HT1080 (cell line): ENCODE measurements at places on chromosomes 3 and 15.

- DNase-seq: peak; percentile 44
Observed at GRCh38 chr3:134652409-134652831, 1.6 kb upstream of the KY start.

DNA sequence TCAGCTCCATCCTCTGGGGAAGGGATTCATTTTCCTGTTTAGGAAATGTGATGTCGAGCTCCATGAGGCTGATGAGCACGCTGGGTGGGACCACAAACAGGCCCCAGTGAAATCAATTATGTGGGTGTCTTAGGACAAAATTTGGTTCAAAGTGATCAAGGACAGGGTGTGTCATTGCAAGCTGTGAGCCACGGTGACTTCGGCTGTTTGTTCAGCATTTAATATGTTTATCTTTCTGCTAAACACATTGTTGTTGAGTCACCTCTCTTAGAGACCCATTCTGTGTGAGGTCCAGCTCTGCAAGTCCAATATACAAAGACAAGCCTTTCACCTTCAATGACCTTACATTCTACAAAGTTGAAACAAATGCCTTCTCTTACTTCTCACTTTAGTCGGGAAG is 41.3 kb downstream of the SSR3 start:
- no peak for DNase-seq

DNA sequence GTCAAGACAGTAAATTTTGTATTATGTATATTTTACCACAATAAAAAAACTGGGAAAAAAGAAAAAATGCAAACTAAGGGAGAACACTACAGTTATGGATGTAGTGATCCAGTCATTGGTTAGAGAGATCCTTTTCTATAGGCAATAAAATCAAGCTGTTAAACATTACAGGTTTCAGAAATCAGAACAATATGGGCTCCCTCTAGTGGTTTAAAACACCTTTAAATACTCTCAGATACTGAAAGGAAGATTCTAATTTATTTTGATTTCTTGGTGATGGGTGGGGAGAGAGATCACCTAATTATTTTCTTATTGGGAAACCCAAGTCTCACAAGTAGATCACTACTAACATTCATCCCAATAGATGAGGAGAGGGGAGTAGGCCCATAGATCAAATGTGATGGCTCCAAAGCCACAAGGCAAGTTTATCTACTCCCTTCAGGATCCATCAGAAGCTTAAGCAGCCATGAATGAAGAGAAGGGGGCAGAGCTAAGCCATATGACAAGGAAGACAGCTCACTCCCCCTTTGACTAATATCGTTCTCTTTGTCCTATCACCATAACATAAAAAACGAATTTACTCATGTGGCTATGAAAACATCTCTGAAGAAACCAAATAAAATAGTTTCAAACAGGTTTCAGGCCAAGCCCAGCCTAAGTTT is 118.6 kb downstream of the ANO10 start:
- DNase-seq: peak; percentile 28

GRCh38 chr3:164030194-164030593 is 1048.1 kb downstream of the SI start:
- DNase-seq: no peak

GRCh38 chr3:39971559-39972031 is 162.2 kb downstream of the MYRIP start:
- no peak for DNase-seq

- peak; percentile 35 for DNase-seq
Observed at GRCh38 chr3:192675958-192676649, 51.2 kb downstream of the FGF12 start.

DNA sequence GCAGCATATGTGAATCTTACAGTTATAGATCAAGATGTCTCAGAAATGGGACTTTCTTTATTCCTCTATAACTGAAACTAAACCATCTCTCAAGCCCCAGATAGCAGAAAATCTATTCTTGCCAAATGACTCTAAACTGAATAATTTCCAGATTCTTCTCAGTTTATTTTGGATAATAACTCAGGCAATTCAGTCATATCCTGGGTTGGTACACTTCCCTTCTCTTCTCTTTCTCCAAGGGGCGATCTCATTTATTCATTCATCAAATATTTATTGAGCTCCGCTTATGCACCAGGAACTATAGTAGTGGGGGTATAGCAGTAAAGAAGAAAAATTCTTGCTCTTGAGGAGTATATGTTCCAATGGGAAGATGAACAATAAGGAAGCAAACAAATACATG is 13.5 kb upstream of the PCOLCE2 start:
- no peak for DNase-seq

GRCh38 chr3:110430146-110430545 is 641.5 kb upstream of the NECTIN3 start:
- DNase-seq: no peak

DNA sequence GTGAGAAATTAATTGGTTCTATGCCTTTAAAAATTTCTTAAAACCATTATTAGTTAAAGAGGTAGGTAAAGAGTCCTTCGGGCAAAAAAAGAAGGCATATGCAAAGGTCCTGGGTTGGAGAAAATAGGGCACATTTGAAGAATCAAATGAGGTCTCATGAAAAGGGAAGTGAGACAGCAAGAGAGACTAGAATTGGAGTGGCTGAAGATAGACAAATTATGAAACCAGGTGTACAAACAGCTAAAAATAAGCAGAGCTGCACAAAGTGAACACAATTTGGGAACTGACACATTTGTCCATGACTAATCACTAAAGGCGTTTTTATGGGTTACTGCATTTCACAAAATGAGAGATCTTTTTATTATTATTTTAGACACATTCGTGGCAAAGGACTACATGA is 581.2 kb downstream of the PYDC2 start:
- no peak for DNase-seq

DNA sequence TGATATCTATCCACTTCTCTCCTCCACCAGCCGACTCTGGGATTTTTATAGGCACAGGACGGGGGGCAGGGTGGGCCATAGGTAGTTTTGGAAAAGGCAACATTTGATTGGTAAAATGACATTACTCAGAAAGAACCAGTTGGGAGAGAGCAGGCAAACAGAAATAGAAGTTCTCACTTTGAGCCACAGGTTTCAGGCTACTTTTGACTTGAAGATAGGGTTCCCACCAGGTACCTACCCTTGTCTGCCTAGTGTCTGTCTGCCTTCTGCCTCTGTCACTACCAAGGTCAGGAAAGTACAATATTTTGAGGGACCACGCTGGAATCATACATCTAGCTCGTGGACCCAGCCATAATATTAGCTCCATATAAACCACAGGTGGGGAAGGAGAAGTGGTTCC is 412.9 kb upstream of the GRM7 start:
- DNase-seq: no peak

GRCh38 chr3:43922374-43922773 is 231.6 kb downstream of the ABHD5 start:
- DNase-seq: no peak

DNA sequence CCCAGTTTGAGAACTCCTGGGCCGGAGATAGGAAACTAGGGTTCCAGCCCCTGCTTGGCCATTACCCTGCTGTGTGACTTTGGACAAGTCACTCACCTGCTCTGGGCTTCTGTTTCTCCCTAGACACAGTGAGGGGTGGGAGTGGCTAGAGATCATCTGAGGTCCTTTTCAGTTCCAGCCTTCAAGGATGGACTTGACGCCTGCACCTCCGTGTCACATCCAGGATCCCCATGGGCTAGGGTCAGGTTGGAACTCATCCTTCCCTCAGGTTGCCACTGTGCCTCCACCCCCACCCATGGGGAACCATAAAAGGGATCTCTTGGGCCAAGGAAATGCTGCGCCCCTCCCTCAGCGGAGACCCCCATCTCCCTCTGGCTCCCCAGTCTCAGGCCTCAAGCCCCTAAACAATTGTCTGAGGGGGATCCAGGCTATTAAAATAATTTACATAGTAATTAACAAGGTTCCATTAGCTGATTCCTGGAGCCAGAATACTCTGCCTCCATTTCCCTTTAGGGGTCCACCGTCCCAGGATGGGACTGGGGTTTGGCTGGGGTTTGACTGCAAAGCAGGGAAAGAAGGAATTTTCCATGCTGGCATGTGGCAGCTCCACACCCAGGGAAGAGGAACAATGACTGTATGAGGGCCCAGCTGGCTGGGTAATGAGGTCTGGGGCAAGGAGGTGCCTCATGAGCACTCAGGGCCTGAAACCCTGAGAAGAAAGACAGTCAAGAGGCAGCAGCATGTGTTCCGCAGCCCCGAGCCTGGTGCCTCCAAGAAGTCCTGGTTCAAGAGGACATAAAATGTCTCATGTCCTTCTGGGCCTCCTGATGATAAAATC is 177.7 kb downstream of the SMAD6 start:
- no peak for DNase-seq

DNA sequence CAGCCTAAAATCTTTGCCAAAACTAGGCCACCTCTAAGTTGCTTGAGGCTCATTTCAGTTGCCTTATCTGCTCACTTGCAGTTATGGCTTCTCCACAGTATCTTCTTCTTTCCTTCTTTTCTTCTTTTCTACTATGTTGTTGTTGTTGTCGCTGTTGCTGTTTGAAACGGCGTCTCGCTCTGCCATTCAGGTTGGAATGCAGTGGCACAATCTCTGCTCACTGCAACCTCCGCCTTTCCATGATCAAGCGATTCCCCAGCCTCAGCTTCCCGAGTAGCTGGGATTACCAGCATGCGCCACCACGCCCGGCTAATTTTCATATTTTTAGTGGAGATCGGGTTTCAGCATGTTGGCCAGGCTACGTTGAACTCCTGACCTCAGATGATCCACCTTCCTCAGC is 210.8 kb upstream of the NR2F2 start:
- no peak for DNase-seq

- DNase-seq: peak; percentile 97
Observed at GRCh38 chr3:127750226-127751031, 71.9 kb downstream of the MGLL start.

- DNase-seq: no peak
Observed at GRCh38 chr3:94066506-94067500, 3.9 kb downstream of the NSUN3 start.

GRCh38 chr3:184382326-184383032 is 2.6 kb downstream of the CHRD start:
- no peak for DNase-seq

DNA sequence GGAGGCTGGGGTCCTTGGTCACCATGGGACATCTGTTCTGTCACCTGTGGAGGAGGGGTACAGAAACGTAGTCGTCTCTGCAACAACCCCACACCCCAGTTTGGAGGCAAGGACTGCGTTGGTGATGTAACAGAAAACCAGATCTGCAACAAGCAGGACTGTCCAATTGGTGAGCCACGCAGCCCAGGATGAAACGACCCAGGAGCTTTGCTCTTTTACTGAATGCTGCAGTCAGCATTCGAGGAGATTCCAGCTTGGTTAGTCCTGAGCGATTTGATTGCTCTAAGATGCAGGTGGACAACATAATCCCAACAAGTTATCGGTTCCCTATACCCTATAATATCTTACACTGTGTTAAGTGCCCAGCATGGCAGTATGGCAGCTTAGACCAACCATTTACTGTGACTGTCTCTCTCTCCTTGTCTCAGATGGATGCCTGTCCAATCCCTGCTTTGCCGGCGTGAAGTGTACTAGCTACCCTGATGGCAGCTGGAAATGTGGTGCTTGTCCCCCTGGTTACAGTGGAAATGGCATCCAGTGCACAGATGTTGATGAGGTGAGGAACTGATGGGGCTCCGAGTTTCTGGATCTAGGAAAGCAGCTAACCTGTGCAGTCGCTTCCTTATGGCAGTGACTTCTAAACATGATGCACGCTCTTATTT is 7.8 kb downstream of the THBS1 start:
- DNase-seq: no peak
